EH (cell line): ENCODE measurements at places on chromosomes 5 and 9.
A peak's percentile ranks its signal among the peaks of the same experiment; 100 is the strongest.

DNA sequence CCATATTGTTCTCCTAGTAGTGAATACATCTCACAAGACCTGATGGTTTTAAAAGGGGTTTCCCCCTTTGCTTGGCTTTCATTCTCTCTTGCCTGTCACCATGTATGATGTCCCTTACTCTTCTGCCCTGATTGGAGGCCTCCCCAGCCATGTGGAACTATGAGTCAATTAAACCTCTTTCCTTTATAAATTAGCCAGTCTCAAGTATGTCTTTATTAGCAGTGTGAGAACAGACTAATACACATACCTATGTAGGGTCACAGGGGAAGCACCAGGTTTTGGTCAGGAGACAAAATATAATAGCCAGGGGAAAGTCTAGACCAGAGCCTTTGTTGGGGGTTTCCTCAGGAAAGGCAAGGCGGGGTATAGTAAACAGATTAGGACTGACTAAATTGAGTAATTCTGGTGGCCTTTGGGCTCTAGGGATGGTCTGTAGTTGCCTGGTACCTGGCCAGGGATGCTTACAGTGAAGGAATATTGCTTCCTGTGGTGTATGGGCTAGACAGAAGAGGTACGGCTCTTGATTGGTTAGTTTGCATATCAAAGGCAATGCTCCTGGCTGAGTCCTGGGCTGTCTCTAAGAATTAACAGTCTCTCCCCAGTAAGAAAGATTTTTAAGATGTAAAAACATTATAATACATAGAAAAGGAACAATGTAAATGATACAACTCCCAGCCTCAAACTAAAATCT, 254.5 kb downstream of the ELAVL2 start:
- no peak for DNase-seq

DNA sequence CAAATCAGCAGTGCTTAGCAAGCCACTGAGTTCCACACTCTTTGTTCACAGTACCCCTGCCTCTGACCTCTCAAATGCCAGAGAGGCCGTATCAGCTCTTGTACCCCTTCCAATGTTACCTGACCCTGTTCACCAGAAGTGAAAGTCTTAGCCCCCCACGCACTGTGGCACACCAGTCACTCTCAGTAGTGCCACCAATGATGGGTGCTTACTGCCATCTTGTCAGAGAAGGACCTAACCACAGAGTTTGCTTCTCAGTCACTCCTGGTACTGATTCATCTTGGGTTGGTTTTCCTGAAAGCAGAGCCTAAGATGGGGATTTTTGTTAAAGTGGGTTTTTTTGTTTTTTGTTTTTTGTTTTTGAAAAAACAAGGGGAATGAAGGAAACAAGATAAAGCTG, 28.8 kb upstream of the PANK3 start:
- DNase-seq: no peak

DNA sequence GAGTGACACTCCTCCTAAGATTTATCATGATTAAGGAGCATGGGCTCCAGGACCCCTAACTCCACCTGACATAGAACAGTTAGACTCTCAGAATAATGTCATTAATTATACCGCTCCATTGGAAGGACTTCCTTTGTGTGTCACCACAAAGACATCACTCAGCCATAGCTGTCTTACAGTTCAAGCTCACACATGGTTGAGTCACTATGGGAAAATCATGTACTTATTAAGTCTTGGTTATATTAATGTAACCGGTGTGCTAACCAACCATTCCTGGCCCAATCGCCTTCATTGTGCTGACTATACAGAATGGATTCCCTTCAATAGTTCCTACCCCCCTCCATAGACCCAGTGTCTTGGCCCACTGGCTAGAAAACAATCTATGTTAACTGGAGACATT, 10.9 kb upstream of the MCCC2 start:
- no peak for DNase-seq

GRCh38 chr9:121494192-121494591, 5.5 kb downstream of the GGTA1 start:
- no peak for DNase-seq

DNA sequence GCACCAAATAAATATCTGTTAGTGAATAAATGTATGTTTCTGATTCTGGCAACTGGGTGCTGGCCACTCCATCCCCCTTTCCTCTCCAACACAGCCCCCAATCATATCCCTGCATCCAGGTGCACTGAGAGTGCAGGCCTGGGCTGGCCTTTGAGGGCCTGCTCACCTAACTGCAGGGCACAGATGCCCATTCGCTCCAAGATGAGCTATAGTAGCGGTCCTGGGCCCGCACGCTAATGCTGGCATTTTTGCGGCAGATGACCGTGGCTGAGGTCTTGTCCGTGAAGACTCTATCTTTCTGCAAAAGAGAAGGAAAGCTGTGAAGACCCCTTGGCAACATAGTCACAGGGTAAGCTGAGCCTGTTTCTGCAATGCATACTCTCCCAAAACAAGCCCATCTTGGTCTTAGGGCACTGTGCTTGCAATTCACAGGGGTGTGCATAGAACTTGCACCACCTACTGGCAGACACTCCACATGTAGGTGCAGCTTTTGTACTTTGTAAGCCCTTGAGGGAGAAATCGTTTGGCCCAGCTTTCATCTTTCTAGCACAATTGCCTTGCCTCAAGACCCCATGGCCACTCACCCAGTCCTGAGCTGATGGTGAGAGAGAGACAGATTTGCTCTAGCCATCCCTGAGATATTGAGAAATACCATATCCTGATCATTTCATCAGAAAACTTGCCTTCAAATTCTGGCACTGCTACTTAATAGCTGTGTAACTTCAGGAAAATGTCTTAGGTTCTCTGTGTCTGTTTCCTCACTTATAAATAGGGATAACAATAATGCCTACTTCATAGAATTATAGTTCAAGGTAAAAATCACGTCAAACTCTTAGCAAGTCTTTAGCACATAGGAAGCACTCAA, 13.5 kb downstream of the IL12B start:
- peak; percentile 59 for DNase-seq

DNA sequence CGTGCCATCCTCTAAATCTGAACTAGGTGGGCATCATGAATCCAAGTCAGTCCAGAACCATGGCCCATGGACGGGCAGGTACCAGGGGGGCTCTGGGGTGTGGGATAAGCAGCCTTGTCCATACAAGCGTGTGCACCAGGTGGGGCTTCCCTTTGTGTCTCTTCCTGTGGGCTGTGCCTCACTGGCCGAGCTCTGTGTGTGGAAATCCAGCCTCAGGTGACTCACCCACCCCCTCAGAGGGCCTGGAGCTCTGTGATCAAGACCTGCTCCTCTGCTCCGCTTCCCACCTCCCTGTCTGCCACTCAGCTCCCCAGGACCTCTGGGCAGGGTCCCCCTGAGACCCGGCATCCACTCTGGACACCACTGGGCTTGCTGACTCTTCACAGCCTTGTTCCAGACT, 33.0 kb downstream of the GADD45G start:
- no peak for DNase-seq

GRCh38 chr9:87109231-87109631, 161.9 kb upstream of the GAS1 start:
- DNase-seq: peak; percentile 74

DNA sequence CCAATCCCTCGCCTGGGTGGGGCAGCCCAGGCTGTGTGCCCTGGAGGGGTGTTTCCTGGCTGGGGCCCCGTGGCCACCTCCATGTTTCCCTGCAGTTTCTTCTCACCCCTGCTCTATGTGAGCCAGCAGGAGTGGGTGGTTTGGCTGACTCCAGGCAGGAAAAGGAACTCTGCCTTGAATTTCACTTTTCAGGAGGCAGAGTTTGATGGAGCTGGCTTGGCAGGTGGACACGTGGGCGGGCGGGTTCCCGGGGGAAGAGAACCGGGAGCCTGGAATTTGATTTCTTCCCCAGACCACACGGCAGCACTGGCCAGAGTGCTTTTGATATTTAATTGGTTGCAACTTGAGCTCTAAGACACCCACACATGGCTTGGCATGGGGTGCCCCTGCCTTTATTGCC, 119.8 kb upstream of the PANK3 start:
- DNase-seq: no peak

- peak; percentile 44 for DNase-seq
These were observed 129.5 kb downstream of the NIPBL start for GRCh38 chr5:37005946-37006540.

GRCh38 chr5:135153661-135154060, 119.6 kb upstream of the PITX1 start:
- no peak for DNase-seq
